ENCODE measurements at places on chromosomes 2 and 18.

DNA sequence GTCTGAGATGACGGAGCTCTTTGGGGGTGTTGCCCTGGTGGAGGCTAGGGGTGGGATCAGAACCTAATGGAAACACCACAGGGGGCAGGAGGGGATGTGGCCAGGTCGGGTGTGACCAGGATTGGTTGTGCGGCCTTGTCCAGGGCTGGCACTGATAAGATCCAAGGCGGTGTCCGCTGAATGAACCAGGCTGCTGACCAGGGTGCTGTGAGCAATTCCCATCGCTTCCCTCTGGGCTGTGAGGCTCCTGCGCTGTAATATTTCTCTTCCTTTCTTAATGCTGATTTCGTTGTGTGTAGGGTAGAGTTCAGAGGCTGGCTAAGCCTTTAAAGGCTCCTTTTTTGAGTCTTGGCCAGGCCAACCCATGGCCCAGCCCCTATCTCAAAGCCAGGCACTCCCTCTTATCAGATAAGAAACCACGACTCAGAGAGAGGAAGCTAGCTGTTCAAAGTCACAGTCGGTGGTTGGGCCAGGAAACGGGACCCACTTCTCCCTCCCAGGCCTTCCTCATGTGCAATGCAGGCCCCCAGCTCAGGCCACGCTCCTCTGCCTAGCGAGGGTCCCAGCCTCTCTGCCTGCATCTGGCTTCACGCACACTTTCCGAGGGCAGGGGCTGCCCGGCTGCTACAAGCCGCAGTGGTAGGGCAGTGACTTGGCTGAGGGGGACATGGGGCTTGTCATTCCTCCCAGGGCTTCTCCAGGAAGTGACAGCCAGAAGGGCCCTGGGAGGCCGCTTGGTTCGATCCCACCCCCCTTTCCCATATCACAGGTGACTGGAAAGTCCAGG, 26.0 kb upstream of the FOSL2 start:
- DNase-seq = no peak

DNA sequence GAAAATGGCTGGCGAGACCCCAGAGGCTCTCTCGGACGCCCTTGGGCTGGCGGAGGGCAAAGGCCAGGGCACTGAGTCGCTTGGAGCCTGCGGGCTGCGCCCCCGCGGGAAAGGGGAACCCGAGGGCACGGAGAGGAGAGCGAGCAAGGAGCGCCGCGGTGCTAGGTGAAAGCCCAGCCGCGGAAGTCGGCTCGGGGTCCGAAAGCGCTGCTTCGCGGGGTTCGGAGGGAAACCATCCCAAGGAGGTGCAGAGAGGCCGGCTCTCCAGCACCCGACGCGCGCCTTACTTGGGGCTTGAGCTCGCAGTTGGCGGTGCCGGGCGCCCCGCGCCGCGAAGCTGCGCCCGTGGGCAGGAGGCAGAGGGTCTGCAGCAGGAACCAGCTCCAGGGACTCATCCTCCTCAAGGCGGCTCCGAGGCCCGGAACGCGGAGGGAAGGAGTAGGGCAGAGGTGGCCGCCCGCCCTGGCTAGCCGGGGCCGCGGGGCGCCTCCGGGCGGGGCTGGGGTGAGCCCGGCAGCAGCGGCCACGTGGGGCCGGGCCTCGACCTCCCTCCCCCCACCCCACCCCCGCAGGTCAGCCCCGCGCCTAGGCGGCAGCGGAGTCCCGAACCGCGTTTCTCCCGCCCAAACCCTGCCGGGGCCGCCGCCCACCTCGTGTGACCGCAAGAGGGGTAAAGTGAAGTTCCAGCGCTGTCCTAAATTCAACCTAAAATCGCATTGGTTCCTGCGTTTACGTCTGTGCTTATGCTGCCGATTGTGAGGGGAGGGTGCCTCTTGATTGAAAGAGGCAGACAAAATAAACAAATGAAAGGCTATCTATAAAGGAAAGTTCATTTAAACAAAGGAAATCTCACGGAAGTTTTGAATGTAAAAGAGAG, at the start of gene TRABD2A:
Gene TRABD2A, minus strand, starts transcription at position 440 of the 877 bp plus-strand sequence. Its CDS starts 45 bp downstream, at position 395.
- DNase-seq = no peak

DNA sequence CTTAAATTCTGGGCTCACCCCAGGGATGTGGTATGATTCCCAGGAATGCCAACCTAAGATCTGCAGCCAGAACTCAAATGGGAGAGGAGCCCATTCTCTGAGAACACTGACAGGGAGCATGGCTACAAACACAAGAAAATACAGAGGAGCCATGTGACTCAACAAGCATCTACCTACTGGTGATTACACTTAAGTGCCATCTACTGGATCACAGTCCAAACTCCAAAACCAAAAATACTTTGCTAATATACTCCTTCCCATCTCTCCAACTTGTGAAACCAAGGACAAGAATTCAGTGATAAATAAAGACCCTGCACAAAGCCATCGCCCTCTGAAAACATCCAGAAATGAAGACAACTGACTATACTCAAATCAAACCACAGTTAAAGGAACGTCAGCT, 116.9 kb downstream of the NR4A2 start:
- no peak for DNase-seq

DNA sequence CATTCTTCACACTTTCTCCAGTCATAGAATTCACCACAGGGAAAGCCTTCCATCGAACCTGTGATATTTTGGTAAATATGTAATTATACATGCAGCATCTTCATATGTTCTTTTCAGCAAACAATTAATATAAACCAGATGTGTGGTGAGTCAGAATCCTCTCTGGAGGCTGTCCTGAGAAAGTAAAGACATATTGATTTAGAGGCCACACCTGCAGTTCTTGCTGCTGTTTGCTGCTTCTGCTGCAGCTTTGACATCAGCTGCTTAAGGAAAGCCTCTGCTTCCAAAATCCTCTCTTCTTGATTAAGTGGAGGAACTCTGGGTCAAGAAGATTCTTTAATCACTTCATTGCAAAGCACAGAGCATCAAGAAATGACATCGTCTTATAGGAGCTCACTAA, 568.8 kb upstream of the ZEB2 start:
- DNase-seq = peak; percentile 37

- DNase-seq = no peak
Measured at GRCh38 chr2:95391641-95392310, 10.7 kb upstream of the FAHD2A start.

GRCh38 chr2:189851174-189851826, 67.0 kb downstream of the PMS1 start:
- DNase-seq = no peak

DNA sequence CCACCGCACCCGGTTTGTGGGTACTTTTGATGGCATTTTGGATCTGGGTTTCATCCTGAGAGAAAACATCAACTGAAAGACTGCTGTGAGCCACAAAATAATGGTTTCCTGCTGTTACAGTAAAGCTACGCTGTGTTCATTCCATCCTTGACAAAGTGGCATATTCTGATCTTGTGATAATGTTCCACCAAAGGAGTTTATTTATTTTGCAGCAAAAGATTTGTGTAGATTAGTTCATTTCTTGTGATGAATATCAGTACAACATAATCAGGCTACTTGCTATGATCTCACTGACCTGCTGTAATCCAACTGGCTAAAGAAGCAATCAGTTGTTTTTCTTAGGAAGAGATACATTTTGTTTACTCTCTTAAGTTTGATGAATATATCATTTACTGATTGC, 45.0 kb downstream of the EEF1B2 start:
- DNase-seq = no peak

- DNase-seq = peak; percentile 49
Measured at GRCh38 chr2:135256531-135257260, 204.6 kb downstream of the RAB3GAP1 start.

- DNase-seq = no peak
Measured at GRCh38 chr2:138713069-138713496, 67.1 kb downstream of the NXPH2 start.

GRCh38 chr18:44855681-44856080, 175.0 kb downstream of the SETBP1 start:
- no peak for DNase-seq

DNA sequence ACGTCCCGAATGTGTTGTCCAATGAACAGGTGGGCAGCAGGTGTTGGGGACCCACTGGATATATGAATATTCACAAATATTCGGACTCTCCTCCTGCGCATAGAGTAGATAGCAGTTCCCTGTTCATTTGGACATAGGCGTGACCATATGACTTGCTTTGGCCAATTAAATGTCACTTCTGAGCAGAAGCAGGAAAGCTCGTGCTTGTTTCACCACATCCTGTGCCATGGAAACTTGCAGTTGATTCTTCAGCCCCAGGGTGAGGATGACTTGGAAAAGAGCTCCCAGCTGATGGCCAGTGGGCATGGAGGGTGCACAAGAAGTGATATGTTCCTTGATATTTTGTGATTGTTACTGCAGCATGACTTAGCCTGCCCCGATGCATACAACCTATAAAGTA, 52.6 kb downstream of the PTPRM start:
- no peak for DNase-seq

GRCh38 chr2:86249579-86250391, 50.5 kb downstream of the MRPL35 start:
- DNase-seq = peak; percentile 49

GRCh38 chr2:240383871-240384700, 51.4 kb upstream of the GPC1 start:
- no peak for DNase-seq

DNA sequence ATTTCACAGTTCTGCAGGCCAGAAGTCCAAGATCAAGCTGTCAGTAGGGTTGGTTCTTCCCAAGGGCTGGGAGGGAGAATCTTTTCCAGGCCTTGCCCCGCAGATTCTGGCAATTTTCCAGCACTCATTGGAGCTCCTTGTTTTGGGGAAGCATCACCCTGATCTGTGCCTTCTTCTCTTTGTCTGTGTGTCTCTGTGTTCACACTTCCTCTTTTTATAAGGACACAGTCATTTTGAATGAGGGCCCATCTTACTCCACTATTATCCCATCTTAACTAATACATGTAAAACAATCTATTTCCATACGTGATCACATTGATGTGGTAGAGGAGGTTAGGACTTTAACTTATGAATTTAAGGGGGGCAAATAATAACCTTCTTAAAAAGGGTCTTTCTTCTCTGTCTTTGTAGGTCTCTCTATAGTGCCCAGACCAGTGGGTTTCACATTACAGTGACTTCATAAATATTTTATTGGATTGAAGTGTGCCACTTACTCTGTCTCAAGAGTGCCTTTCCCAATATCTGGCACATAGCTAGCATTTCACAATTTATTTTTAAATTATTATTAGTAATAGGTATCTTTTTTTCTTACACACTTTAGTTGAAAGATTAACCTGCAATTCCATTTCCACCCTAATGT, 68.9 kb upstream of the CBLN2 start:
- no peak for DNase-seq

- peak; percentile 94 for DNase-seq
Measured at GRCh38 chr2:137957033-137957432, 7.2 kb upstream of the HNMT start.

GRCh38 chr18:9466846-9467245, 8.5 kb upstream of the RALBP1 start:
- no peak for DNase-seq

- DNase-seq = no peak
Measured at GRCh38 chr2:157471078-157471477, 27.2 kb upstream of the CYTIP start.

- no peak for DNase-seq
Measured at GRCh38 chr2:45923701-45924100, 272.2 kb downstream of the PRKCE start.

- DNase-seq = no peak
Measured at GRCh38 chr2:51013079-51013932, 18.6 kb downstream of the NRXN1 start.

- DNase-seq = no peak
Measured at GRCh38 chr2:64639691-64640090, 14.0 kb downstream of the SERTAD2 start.

- peak; percentile 59 for DNase-seq
Measured at GRCh38 chr2:36530178-36530982, 67.6 kb downstream of the FEZ2 start.

DNA sequence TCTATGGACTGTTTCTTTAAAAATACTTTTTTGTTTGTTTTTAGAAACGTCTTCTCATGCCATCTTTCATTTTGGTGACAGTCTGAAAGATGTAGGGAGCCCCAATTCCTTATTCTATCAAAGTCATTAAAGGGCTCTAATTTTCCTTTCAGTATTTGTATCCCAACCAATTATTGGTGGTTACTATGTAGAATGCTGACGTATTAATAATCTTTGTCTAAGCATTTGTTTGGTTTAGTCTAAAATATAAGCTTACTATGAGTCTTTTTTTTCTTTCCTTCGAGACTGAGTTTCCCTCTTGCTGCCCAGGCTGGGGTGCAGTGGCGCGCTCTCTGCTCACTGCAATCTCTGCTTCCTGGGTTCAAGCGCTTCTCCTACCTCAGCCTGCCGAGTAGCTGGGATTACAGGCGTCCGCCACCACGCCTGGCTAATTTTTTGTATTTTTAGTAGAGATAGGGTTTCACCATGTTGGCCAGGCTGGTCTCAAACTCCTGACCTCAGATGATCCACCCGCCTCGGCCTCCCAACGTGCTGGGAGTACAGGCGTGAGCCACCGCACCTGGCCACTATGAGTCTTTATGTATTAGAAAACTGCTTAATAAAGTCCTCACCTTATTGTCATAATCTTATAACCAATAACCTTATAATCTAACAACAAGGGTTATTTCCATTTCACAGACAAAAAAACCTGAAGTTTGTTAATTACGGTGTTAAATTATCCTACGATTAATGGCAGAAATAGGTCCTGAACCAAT, 849 bp upstream of the VRK2 start:
- no peak for DNase-seq

GRCh38 chr18:67766930-67767329, 250.4 kb upstream of the DSEL start:
- peak; percentile 31 for DNase-seq

GRCh38 chr2:205646680-205647079, 35.6 kb upstream of the NRP2 start:
- DNase-seq = no peak

- DNase-seq = no peak
Measured at GRCh38 chr2:39563572-39563971, 102.1 kb upstream of the TMEM178A start.

- DNase-seq = no peak
Measured at GRCh38 chr2:43777306-43777926, 3.6 kb downstream of the DYNC2LI1 start.

DNA sequence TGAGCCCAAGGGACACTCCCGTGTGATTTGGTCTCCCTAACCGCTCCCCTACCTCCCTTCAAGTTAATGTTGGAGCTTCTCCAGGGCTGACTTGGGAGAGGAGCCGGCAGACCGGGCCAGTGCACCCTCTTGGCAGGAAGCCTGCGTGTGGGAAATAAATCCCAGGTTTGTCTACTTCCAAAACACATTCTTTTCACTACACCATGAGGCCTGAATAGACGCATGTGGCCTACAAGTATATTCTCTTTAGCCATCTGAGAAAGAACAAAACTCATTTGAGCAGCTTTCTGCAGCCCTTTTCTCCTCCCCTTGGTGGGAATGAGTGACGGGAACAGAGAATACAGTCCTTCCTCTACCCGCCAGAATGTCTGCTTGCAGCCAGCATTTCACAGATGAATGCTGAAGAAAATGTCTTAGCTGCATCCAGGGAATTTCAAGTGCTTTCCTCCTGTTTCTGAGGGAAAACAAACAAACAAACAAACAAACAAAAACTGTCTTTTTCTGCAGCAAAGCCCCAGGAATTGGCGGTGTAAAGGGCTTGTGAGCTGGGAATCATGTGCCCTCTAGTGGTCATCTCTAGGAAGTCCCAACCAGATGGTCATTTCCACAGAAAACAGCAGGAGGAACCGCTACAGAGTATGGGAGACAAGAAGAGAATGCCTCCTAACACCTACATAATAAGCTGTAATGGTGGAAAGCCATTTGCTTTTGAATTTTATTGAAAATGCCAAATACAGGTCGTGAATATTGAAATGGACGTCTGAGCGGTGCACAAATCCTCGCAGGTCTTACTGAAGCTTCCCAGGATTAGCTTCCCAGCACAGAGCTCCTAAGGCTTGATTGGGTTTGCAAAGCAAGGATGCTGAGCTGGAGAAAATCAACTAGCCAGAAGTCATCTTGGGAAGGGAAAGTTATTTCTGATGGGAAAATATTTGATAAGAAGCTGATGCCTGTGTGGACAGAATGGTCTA, 41.2 kb upstream of the DAPL1 start:
- peak; percentile 20 for DNase-seq
